ENCODE measurements at places on chromosomes 7 and 10.

DNA sequence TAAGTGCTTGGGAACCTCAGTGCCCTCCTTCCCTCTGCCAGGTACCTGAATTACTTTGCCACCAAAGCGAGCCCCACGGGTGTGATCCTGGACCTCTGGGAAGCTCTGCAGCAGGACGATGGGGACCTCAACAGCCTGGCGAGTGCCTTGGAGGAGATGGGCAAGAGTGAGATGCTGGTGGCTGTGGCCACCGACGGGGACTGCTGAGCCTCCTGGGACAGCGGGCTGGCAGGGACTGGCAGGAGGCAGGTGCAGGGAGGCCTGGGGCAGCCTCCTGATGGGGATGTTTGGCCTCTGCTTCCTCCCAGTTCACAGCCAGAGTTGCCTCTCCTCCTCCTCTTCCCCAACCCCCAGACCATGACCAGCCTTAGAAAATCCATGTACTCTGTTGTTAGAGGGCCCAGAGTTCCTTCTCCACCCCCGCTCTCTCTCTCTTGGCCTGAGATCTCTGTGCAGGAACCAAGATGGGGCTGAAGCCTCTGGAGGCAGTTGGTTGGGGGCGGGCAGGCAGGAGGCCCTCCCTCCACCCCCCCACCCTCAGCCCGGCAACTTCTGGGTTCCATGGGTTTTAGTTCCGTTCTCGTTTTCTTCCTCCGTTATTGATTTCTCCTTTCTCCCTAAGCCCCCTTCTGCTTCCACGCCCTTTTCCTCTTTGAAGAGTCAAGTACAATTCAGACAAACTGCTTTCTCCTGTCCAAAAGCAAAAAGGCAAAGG is 19.8 kb upstream of the SLC29A3 start:
- H3K4me3 ChIP-seq = no peak overlapping the region
- H3K27ac ChIP-seq = no peak overlapping the region
- no peaks in the 10 kb centered on the region for H3K27me3 ChIP-seq
- no peaks in the 10 kb centered on the region for H3K4me1 ChIP-seq
- H3K36me3 ChIP-seq = peaks cover 9% of the 10 kb centered on the region

DNA sequence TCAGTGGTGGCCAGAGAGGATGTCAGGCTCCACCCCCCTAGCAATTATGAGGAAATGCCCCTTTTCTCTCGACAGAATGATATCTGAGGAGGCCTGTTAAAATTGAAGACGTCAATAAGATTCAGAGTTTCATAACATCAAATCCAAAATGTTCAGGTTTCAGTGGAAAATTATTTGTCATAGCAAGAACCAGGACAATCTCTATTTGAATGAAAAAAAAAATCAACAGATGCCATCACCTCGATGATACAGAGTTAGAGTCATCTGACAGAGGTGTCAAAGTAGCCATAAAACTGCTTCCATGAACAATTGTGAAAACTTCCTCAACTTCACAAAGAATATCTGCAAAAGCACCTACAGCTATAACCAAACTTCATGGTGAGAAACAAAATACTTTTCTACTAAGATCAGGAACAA is 7.7 kb downstream of the TMEM273 start:
- H3K4me1 ChIP-seq = no peaks in the 10 kb centered on the region
- no peak for DNase-seq
- H3K27me3 ChIP-seq = no peaks in the 10 kb centered on the region
- H3K27ac ChIP-seq = no peak overlapping the region
- no peak overlapping the region for H3K4me3 ChIP-seq

- H3K4me3 ChIP-seq = no peak overlapping the region
- no peak for DNase-seq
- no peak overlapping the region for H3K27ac ChIP-seq
- H3K4me1 ChIP-seq = no peaks in the 10 kb centered on the region
Observed at GRCh38 chr10:22479419-22479818, 134.1 kb downstream of the SPAG6 start.

GRCh38 chr7:79436378-79436777 is 17.1 kb downstream of the MAGI2 start:
- H3K36me3 ChIP-seq = no peaks in the 10 kb centered on the region
- H3K4me3 ChIP-seq = no peak overlapping the region
- no peaks in the 10 kb centered on the region for H3K27me3 ChIP-seq

DNA sequence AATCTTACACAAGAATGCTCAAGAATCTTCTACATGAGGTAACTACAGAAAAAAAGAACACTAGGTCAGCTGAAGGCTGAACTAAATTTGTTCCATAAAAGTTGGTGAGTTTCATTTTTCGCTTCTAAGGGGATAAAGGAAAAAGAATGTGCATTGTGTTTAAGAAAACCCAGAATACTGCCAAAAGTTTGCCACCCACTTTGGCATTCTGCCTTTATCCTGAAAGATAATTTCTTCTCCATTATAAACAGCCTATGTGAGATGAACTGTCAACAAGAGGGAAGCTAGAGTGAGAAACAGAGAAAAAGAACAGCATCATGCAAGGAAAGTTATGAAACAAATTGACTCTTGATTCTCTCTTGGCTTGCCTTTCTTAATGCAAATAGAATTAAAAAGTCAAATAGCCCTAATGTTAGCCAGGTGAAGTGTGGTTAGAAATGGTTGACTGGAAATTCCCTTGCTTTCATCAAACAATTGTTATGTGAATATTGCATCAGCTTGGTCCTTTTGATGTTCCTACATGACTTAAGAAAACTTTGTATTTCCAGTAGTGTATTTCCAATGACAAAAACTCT is 25.8 kb downstream of the STEAP1 start:
- no peak overlapping the region for H3K27ac ChIP-seq
- no peak overlapping the region for H3K4me3 ChIP-seq
- H3K27me3 ChIP-seq = no peaks in the 10 kb centered on the region
- H3K4me1 ChIP-seq = no peaks in the 10 kb centered on the region
- H3K36me3 ChIP-seq = no peaks in the 10 kb centered on the region
- no peak for DNase-seq

DNA sequence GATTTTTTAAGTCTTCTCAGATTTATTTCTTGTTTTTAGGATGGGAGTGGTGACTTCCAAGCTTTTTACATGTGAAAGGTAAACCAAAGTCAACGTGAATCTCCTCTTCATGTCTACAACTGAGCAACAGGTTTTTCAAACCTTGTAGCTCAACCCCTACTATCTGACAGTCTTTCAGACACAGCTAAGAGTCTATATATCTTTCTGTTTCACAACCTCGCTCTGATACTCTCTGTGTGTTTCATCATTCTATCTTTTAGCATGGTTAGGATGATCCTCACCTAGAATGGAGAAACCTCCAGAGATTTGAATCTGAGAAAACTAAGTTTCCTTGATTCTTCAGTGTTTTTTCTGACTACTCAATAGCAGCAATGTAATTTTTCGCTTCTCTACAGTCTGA is 96.1 kb downstream of the EPDR1 start:
- no peak overlapping the region for H3K27ac ChIP-seq
- DNase-seq = no peak
- H3K36me3 ChIP-seq = no peaks in the 10 kb centered on the region

DNA sequence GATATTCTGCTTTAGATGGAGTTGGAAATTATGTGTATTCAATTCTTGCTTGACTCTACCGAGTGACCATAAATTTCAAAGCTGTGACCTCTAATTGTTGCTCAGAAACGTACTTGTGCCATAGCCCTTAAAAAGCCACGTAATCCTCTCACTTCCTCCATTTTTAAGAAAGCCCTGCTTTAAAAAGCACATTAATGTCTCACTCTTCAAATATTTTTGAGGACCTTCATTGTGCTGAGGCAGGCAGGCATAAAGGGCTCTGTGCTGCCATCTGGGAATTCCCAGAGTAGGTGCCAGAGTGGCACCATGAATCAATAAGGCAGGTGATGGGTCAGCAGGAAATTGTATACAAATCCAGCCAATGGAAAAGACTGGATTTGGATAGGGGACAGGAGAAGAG is 97.7 kb upstream of the FAM204A start:
- no peak overlapping the region for H3K27ac ChIP-seq
- H3K4me3 ChIP-seq = no peak overlapping the region
- no peak for DNase-seq
- H3K36me3 ChIP-seq = no peaks in the 10 kb centered on the region
- H3K27me3 ChIP-seq = no peaks in the 10 kb centered on the region

- no peaks in the 10 kb centered on the region for H3K4me1 ChIP-seq
- H3K4me3 ChIP-seq = no peak overlapping the region
- no peak for DNase-seq
- H3K36me3 ChIP-seq = no peaks in the 10 kb centered on the region
- H3K27me3 ChIP-seq = no peaks in the 10 kb centered on the region
Observed at GRCh38 chr10:126373147-126373546, 15.1 kb downstream of the ADAM12 start.

GRCh38 chr10:12787297-12787696 is 214.2 kb downstream of the CCDC3 start:
- H3K36me3 ChIP-seq = no peaks in the 10 kb centered on the region
- H3K27ac ChIP-seq = no peak overlapping the region
- H3K4me3 ChIP-seq = no peak overlapping the region
- H3K27me3 ChIP-seq = no peaks in the 10 kb centered on the region

DNA sequence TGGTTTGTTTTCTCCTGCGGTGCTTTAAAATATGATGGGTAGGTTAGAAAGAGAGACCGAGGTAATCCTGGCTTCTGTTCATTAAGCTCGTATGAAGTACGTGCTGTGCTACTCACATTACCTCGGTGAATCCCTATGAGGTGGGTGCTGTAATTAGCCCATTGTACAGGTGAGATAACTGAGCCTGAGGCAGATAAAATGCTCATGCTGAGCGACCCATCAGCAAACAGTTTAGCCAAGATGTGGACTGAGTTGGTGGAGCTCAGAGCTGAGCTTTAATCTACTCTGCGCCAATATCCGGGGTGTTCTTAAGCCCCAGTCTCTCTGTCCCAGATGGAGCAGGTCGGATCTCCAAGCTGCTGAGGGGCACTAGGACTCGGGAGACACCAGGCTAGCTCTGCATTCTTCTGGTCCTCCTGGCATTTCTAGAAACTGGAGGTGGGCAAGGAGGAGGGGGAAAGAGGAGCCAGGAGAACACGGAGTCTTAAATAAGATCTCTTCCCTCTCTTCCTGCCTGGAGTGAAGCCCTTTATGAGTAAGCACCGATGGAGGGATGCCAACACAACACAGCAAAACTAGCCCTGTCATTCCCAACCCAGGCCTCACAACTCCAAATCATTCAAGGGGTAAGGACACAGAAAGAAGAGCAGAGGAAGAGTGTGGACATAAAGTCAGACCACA is 458.5 kb downstream of the KCNMA1 start:
- no peak overlapping the region for H3K27ac ChIP-seq
- no peaks in the 10 kb centered on the region for H3K36me3 ChIP-seq
- H3K4me3 ChIP-seq = no peak overlapping the region
- no peaks in the 10 kb centered on the region for H3K27me3 ChIP-seq
- 0 out of 2 replicates have a peak, but pooled peaks cover 2% of the 10 kb centered on the region for H3K4me1 ChIP-seq

GRCh38 chr7:110801502-110801901 is 289.4 kb upstream of the LRRN3 start:
- peaks cover 1% of the 10 kb centered on the region for H3K4me1 ChIP-seq
- DNase-seq = no peak
- no peak overlapping the region for H3K4me3 ChIP-seq

DNA sequence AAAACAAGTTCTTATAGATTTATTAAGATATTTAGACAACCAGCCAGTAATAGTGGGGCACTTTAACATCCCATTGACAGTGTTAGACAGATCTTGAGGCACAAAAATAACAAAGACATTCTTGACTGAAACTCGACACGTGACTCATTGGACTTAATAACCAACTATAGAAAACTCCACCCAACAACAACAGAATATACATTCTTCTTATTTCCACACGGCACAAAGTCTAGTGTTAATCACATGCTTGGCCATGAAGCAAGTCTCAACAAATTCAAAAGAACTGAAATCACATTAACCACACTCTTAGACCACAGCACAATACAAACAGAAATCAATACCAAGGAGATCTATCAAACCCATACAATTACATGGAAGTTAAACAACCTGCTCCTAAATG is 138.1 kb downstream of the ARL5B start:
- no peaks in the 10 kb centered on the region for H3K4me1 ChIP-seq
- H3K27me3 ChIP-seq = no peaks in the 10 kb centered on the region
- no peak for DNase-seq
- no peaks in the 10 kb centered on the region for H3K36me3 ChIP-seq
- H3K27ac ChIP-seq = no peak overlapping the region

DNA sequence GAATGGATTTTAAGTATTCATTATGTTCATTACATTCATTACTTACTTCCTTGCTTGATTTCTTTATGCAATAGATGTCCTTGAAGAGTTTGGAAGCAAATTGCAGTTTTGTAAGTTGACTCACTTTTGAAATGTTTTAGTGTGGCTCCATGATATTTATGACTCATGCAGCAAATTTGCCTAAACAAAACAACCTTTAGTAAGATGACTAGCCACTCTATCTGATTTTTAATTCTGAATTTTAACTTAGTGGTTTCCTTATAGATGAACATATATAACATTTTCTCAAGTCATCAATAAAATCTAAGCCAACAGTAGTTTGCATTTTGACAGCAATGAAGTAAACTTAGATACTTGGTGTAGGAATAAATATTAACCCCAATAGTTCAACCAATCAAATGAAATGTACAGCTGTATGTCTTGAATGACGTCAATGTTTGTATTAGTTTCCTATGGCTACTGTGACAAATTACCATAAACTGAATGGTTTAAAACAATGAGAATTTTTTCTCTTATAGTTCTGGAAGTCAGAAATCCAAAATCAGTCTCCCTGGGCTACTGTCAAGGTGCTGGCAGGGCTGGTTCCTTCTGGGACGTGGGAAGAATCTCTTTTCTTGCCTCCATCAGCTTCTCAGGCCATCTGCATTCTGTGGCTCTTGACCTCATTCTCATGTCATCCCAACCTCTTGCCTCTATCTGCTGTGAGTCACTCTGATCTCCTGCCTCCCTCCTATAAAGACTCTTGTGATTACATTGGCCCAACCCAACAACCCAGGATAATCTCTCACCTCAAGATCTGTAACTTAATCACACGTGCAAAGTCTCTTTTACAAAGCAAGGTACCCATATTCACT is 73.4 kb downstream of the AHR start:
- no peak for DNase-seq
- no peaks in the 10 kb centered on the region for H3K27me3 ChIP-seq
- H3K36me3 ChIP-seq = no peaks in the 10 kb centered on the region
- H3K4me3 ChIP-seq = no peak overlapping the region
- H3K4me1 ChIP-seq = no peaks in the 10 kb centered on the region

DNA sequence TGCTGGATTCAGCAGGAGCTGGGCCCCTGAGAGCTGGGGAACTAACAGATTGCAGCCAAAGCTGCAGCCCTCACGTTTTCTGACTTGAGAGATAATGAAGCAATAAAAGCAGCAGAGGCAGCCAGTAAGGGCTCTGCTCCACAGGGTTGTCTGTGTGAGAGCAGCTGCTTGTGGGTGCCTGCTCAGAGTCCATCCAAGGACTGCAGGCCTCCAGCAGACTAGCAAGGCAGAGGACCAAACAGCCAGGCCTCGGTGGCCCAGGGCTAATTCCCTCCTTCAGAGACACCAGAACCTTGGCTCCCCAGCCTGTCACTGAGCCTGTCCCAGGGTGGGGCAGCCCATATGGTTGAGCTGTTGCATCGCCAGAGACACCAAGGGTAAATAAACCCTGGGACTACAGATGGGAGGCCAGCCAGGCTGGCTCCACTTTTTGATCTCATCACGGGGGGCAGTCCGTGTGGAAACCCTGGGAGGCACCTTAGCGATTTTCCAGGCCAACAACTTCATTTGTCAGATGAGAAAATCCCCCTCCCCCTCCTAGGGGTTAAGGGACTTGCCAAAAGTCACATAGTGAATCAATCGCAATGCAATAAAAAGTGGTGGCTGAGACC is 229.2 kb downstream of the WDR11 start:
- DNase-seq = no peak
- no peak overlapping the region for H3K27ac ChIP-seq
- no peak overlapping the region for H3K4me3 ChIP-seq
- H3K4me1 ChIP-seq = peaks cover 2% of the 10 kb centered on the region
- H3K36me3 ChIP-seq = no peaks in the 10 kb centered on the region
